Kidney epithelial cell (primary cell): ENCODE measurements at places on chromosomes 1 and 21.

DNA sequence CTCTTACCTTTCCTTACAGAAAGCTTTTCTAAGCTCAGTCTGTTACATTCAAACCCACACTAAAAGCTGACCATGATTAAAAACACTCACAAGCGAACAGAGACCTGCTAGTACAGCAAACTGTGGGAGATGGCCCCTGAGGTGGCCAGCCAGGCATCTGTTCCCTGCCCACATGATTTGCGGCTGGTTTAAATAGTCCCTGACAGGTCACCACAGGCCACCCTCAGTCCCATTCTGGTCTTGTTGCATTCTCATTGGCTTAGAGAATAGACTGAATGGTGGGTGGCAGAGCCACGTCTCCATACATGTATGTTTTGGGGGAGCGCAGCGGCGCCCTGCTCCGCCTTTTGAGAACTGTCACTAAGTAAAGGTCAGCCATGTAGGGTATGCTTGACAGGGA lies 2.3 kb upstream of the ACTA1 start:
- no peak for DNase-seq

DNA sequence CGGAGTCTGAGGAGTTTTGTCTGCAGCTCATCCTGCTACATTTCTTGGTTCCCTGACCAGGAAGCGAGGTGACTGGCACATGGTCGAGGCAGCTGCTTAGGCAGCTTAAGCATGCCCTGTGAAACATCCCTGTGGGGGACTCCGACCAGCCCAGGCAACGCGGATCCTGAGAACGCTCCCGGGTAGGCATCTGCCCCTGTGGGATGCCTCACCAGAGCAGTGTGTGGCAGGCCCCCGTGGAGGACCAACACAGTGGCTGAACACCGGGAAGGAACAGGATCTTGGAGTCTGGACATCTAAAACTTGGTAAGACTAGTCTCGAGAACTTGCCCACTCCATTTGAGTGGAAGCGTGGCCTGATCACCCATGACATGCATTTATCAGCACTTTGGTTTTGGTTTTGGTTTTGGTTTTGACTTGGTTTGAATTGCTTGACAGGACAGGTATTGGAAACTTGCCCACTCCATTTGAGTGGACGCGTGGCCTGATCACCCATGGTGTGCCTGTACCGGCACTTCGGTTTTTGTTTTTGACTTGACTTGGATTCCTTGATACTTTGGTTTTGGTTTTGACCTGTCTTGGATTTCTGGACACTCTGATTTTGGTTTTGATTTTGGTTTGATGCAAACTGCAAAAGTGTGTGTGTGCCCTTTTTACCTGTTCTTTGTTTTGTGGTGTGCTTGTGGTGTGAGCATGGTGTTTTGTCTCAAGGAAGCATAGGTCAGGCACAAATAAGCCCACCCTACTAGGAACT lies 12.2 kb upstream of the NEK2 start:
- DNase-seq: no peak

GRCh38 chr1:160488347-160489058 lies 34.6 kb downstream of the SLAMF6 start:
- no peak for DNase-seq

GRCh38 chr1:27348861-27349783 lies 7.3 kb downstream of the SYTL1 start:
- no peak for DNase-seq

DNA sequence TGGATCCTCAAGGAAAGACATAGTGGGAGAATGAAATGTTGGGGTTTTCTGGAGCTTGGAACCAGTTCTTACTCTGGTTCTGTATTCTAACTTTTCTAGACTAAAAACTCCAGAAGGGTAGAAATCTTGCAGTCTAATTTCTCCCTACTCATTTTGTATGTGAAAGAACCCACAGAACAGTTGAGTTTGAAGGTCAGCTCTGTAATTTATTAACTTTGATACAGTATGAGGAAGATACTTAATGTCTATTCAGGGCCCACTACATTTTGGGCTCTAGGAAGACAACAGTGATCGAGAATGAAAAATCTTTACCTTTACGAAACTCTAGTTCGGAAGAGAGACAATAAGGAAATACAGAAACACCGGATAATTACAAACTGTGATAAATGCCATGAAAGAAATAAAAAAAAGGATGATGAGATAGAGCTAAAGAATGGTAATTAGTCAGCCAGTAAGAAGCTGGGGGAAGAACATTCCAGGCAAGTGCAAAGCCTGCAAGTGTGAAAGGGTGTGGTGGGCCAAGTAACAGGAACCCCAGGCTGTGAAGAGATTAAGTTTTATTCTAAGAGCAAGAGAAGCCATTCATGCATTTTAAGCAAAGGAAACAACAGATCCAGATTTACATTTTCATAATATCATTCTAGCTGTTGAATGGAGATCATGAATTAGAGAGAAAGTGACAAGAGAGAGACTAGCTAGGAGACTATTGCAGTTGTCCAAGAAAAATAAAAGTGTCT lies 159.9 kb upstream of the HMCN1 start:
- no peak for DNase-seq

- no peak for DNase-seq
These were observed 587.2 kb downstream of the PTPRU start for GRCh38 chr1:29823561-29823960.

- DNase-seq: peak; percentile 43
These were observed 4.5 kb downstream of the AIM2 start for GRCh38 chr1:159071970-159072582.

GRCh38 chr1:205693421-205693991 lies 13.2 kb upstream of the SLC45A3 start:
- DNase-seq: no peak

GRCh38 chr21:34132926-34133325 lies 59.5 kb downstream of the MRPS6 start:
- DNase-seq: no peak

DNA sequence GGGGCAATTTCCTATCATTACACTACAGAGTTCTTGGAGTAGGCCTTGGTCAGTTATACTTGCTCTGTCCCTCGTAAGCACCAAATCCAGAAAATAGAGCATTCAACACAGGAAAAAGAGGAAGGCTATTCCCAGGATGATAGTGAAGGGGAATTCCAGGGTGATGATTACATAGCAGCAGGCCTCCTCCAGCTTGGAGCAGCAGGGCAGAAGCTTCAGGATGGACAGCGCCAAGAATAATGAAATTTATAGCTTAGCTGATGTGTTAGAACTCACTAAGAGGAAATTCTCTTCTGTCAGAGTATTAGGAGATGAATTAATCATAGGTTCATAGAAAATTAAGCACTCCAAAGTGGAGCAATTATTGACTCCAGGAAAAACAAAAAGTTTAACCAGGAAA lies 10.8 kb upstream of the SMAP2 start:
- no peak for DNase-seq

- no peak for DNase-seq
These were observed 32.1 kb downstream of the AK2 start for GRCh38 chr1:33004613-33005012.

- DNase-seq: no peak
These were observed 159.9 kb upstream of the JUN start for GRCh38 chr1:58943776-58944175.

DNA sequence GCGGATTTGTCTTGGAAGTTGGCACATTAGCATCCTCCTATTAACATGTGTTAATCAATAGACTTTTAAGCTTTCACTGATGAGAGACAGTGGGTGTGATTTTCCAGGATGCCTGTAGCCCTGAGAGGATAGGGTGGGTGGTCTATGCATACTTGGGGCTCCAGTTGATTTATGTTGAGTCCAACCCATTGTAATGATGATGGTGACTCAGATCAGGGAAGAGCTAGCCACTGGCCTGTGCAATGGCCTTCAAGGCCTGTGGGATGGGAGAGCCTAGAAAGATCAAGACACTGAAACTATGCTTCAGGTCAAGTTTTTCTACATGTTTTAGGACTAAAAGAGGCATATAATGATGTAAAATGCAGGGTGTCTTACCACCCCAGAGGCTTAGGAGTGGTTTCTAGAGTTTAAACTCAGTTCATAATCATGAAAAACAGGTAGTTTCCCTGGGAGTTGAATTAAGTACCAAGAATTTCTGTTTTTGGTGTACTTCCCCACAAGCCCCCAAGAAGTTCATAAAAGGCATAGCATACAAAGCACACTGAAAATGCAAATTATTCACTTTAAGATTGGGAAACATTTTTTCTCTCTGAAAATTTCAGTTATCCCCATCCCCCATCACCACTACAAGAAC lies 19.9 kb downstream of the BEND5 start:
- no peak for DNase-seq

DNA sequence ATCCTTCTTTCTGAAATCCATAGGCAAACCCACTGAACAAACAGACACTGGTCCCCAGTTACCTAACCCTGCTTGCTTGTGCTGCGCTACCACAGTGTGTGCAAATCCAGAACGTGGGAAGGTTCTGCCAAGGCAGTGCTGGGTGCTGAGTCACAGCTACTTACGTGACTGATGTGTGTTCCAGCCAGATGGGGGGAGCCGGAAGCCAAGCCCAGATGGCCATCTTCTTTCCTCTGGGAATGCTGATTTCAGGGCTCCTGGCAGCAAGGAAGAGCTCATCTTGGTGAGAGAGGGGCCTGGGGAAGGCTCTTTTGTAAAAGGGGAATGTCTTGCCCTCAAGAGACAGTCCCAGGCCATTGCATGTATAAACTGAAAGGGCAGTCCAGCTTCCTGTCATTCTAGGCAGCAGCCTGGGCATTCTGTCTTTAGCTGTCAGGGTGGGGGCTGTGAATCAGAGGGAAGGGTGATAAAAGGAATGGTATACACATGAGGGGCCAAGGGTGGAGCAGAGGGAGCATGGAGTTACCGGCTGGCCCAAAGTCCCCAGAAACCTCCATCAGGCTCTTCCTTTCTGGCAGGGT lies 54.1 kb downstream of the CD46 start:
- DNase-seq: peak; percentile 75
